ENCODE measurements at places on chromosomes 1 and 21. TPM values are rescaled to one million over a fixed set of nuclear protein-coding genes. Genes with fewer than 3 reads are reported as not detected.

- H3K27ac ChIP-seq, result no peak overlapping the region
- no peaks in the 10 kb centered on the region for H3K36me3 ChIP-seq
- H3K4me1 ChIP-seq, result peaks cover 9% of the 10 kb centered on the region
- no peak overlapping the region for H3K4me3 ChIP-seq
These were observed 306.7 kb downstream of the NPHP4 start for GRCh38 chr1:5685446-5686040.

The GBP1 gene
- total RNA-seq, result 52.3 TPM

- peaks cover 27% of the 10 kb centered on the region for H3K4me1 ChIP-seq
- DNase-seq, result no peak
- H3K27me3 ChIP-seq, result no peaks in the 10 kb centered on the region
- H3K27ac ChIP-seq, result peak overlapping the region; percentile 69
- no peaks in the 10 kb centered on the region for H3K36me3 ChIP-seq
These were observed 158.5 kb upstream of the FGGY start for GRCh38 chr1:59138402-59138801.

GRCh38 chr1:6447016-6447817, 18.8 kb downstream of the TNFRSF25 start:
- H3K27me3 ChIP-seq, result peaks cover 61% of the 10 kb centered on the region
- peaks cover 12% of the 10 kb centered on the region for H3K4me1 ChIP-seq
- H3K4me3 ChIP-seq, result peak overlapping the region; percentile 49
- no peak for DNase-seq
- no peak overlapping the region for H3K27ac ChIP-seq
- H3K36me3 ChIP-seq, result no peaks in the 10 kb centered on the region

The CFAP57 gene
- 0.38 TPM for total RNA-seq

DNA sequence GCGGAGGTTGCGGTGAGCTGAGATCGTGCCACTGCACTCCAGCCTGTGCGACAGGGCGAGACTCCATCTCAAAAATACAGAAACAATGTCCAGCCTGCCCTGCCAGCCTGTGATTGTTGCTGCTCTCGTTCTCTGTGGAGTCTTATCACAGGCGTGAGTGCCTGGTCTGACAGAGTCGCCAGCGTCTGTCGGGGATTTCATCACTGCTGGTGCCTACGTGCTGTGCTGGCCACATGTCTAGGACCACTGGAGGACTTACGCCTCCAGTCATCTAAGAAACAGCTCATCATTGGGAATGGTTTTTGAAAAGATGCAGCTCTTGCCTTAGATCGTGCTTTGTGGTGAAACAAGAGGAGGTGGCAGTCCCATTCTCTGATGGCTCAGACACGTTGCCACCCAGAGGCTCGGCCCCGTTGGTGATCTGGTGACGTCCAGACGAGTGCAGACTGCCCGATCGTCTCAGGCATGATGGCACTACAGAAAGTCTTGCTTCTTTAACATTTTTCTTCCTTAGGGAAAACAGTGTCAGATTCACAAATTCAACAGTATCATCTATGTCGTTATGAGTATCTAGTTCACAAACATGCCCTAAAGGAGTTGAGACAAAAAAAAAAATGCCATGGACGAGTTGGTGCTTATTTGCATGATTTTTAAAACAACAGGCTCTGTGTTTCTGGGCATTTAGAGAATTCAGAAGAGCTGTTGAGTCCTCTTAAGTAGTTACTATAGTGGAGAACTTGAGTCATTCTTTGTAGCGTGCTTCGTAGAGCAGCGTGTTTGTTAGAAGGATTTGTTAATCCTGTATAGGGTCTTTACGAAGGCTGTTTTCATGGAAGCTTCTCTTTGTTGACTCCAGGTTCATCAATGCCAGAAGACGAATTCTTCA, 47.5 kb downstream of the CBS start:
- H3K36me3 ChIP-seq, result peaks cover 26% of the 10 kb centered on the region
- H3K27me3 ChIP-seq, result no peaks in the 10 kb centered on the region
- no peak overlapping the region for H3K4me3 ChIP-seq
- H3K27ac ChIP-seq, result no peak overlapping the region
- DNase-seq, result no peak
- H3K4me1 ChIP-seq, result peaks cover 6% of the 10 kb centered on the region

- peaks cover 5% of the 10 kb centered on the region for H3K4me1 ChIP-seq
- H3K36me3 ChIP-seq, result no peaks in the 10 kb centered on the region
- no peak overlapping the region for H3K27ac ChIP-seq
- no peaks in the 10 kb centered on the region for H3K27me3 ChIP-seq
These were observed 132.5 kb upstream of the CACHD1 start for GRCh38 chr1:64337475-64337874.

The IL12RB2 gene
- 0.34 TPM for total RNA-seq

- DNase-seq, result peak; percentile 14
- H3K4me1 ChIP-seq, result peaks cover 5% of the 10 kb centered on the region
- H3K4me3 ChIP-seq, result no peak overlapping the region
- H3K27ac ChIP-seq, result no peak overlapping the region
These were observed 63.9 kb downstream of the OBSCN start for GRCh38 chr1:228271701-228272251.

DNA sequence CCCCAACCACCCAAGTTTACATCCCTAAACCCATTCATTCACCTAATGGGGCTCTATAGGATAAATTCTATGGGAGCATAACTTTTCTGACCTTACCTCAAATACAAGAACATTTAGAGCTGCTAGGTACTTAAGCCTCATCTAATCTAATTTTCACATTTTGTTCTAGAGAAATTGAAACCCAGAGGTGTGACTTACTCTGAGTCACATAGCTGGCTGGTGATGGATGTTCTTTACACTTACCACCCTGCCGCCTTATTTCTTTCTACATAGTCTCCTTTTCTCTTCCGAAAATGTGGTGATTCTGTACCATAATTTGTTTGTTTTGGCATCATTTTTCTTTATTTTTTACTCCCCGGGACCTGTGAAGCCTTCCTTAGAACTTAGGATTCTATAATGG, 20.3 kb downstream of the TIPRL start:
- DNase-seq, result no peak
- no peak overlapping the region for H3K27ac ChIP-seq
- H3K4me1 ChIP-seq, result peaks cover 3% of the 10 kb centered on the region
- H3K4me3 ChIP-seq, result no peak overlapping the region
- no peaks in the 10 kb centered on the region for H3K27me3 ChIP-seq

DNA sequence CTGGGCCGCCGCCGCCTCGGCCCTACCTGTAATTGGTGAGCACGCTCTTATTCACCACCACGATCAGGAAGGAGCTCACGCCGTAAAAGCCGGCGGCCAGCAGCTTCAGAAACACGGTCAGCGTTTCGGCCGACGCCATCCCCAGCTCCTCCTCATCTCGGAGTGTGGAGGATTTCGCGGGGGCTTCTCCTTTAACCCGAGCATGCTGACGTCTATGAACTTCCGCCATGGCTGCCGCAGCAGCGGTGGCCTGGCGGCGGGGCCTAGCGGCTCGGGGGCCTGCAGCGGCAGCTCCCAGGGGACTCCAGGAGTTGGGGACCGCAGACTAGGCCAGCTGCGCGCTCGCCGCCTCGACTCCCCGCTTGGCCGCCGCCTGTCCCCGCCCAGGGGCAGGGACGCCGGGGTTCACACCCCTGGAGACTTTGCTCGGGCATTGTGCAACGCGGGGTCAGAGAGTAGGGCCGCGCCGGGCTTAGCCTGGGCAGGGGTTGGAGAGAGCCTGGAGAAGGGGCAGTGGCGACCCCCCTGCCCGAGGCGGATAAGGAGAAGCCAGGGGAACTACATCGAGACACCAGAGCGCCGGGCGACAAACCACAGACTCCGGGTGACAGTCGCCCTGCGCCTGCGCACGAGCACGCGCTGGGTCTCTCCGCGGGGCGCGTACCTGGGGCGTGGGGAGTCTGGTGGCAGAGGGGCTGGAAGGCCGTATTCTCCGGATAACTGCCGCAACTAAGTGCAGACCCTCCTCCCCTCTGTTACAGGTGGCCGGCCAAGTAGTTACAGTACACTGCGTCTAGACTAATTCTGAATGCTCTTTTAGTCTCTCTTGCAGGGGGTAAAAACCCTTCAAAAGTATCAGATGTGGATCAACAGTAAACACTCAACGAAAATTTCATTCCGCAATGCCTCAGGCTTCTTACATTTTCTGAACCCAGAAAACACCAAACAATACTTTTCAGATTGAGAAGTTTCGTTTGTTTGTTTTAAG, at the start of gene SLC35D1:
Gene SLC35D1, minus strand, starts transcription at position 364 of the 988 bp plus-strand sequence. Its CDS starts 135 bp downstream, at position 229.
- peak within 1 kb of the TSS; percentile 83 for H3K4me3 ChIP-seq
- peaks cover 7% of the 10 kb centered on the region for H3K36me3 ChIP-seq
- peak within 1 kb of the TSS; percentile 96 for H3K27ac ChIP-seq
- H3K4me1 ChIP-seq, result peaks cover 20% of the 10 kb centered on the region

The NPHS2 gene
- not detected for total RNA-seq

DNA sequence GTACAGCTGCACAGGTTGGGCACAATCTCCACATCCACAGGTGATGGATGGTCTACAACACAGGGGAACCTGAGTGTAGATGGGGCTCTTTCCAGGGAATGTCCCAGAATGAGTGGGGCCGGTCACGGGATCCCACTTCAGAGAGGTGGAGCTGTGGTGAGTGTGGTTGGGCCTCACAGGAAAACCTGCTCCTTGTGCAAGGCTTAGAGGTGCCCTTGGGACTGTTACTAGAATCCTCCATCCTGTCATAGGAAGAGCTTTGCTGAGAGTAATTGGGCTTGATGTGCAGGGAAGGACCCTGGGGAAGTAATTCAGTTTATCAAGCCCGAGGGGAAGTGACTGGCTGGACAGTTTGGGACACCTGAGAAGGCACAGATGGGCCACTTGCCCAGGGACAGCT, 137.9 kb downstream of the ZSCAN20 start:
- H3K4me1 ChIP-seq, result no peaks in the 10 kb centered on the region
- no peak overlapping the region for H3K27ac ChIP-seq
- no peaks in the 10 kb centered on the region for H3K36me3 ChIP-seq
- H3K4me3 ChIP-seq, result no peak overlapping the region
- peaks cover 32% of the 10 kb centered on the region for H3K27me3 ChIP-seq
- no peak for DNase-seq

GRCh38 chr1:54401799-54402198, 4.4 kb downstream of the SSBP3 start:
- H3K36me3 ChIP-seq, result peaks cover 40% of the 10 kb centered on the region
- DNase-seq, result no peak
- H3K27me3 ChIP-seq, result no peaks in the 10 kb centered on the region

DNA sequence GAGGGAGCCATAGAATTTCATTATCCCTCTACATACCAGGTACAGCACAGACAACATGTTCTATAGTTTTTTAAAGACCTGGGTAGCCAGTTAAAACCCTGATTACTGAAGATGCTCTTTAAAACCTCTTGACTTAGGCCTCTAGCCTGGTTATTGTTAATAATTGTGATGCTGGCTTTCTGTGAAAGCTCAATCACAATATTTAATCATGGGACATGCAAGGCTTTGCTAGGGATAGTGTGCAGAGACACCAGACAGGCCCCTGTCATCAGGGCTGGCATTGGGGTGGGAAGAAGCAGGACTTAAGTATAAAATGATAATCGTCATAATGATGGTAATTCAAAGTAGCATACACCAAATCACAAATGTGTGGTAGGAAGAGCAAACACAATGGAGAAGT, 274.4 kb downstream of the PTBP2 start:
- H3K4me3 ChIP-seq, result no peak overlapping the region
- no peaks in the 10 kb centered on the region for H3K27me3 ChIP-seq
- H3K4me1 ChIP-seq, result peaks cover 31% of the 10 kb centered on the region
- H3K27ac ChIP-seq, result no peak overlapping the region

The OR2T11 gene
- total RNA-seq, result not detected

GRCh38 chr1:183000167-183000962, 22.9 kb upstream of the LAMC1 start:
- no peak overlapping the region for H3K4me3 ChIP-seq
- H3K4me1 ChIP-seq, result no peaks in the 10 kb centered on the region
- DNase-seq, result no peak
- H3K27ac ChIP-seq, result no peak overlapping the region

The HMGCL gene
- total RNA-seq, result 27.4 TPM

- H3K36me3 ChIP-seq, result no peaks in the 10 kb centered on the region
- peaks cover 13% of the 10 kb centered on the region for H3K27me3 ChIP-seq
- no peak overlapping the region for H3K27ac ChIP-seq
- no peak for DNase-seq
- no peak overlapping the region for H3K4me3 ChIP-seq
These were observed 23.1 kb downstream of the HSD11B1 start for GRCh38 chr1:209727785-209728184.

DNA sequence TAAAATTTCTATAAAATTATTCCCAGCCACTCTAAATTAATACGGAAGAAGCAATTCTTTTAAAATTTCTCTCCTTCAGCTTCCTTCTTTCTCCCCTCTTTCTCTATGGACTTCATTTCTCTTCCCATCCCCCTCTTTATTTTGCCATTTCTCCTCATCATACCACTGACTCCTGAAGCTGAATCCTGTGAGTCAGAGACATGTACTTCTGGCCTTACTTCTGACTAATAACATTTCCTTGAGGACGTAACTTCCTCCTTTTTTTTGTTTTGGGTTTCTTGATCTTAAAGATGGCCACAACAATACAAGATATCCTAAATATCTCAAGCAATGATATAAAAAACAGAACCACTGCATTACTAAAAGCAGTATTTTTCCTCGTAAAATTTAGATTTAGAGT, 63.6 kb upstream of the DENND1B start:
- DNase-seq, result no peak
- peaks cover 2% of the 10 kb centered on the region for H3K36me3 ChIP-seq
- H3K4me1 ChIP-seq, result peaks cover 12% of the 10 kb centered on the region
- no peaks in the 10 kb centered on the region for H3K27me3 ChIP-seq
- no peak overlapping the region for H3K27ac ChIP-seq

- H3K27me3 ChIP-seq, result no peaks in the 10 kb centered on the region
- no peak overlapping the region for H3K4me3 ChIP-seq
- peaks cover 54% of the 10 kb centered on the region for H3K4me1 ChIP-seq
- peaks cover 44% of the 10 kb centered on the region for H3K36me3 ChIP-seq
- H3K27ac ChIP-seq, result peak overlapping the region; percentile 75
- DNase-seq, result no peak
These were observed 115.5 kb downstream of the DHRS3 start for GRCh38 chr1:12502336-12503109.

DNA sequence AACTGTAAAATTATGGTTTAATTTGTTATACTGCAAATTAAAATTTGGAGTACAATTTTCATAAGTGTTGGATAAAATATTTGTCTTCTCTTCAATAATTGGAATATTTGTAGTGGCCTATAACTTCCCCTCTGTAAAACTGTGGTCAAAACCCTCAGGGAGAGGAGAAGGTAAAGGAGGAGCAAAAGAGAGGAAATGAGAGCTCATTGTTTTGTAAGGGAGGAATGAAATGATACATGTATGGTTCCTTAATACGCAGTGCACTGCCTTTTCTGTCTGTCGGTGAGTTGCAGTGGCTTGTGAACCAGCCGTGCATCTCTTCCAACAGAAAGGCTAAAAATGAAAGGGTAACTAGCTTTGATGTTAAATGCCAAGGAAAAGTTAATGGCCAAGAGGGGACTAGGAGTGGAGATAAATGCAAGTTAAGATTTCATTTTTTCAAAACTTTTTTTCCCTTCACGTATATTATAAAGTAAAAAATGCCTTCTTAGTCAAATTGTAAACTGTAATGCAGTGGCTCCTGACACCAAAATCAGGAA, 26.4 kb downstream of the LRRC8D start:
- H3K4me3 ChIP-seq, result no peak overlapping the region
- no peak for DNase-seq
- H3K27ac ChIP-seq, result no peak overlapping the region
- peaks cover 7% of the 10 kb centered on the region for H3K36me3 ChIP-seq
- no peaks in the 10 kb centered on the region for H3K27me3 ChIP-seq

- H3K27ac ChIP-seq, result no peak overlapping the region
- H3K36me3 ChIP-seq, result peaks cover 18% of the 10 kb centered on the region
- peaks cover 5% of the 10 kb centered on the region for H3K4me1 ChIP-seq
- DNase-seq, result no peak
- H3K27me3 ChIP-seq, result no peaks in the 10 kb centered on the region
- H3K4me3 ChIP-seq, result no peak overlapping the region
These were observed 301 bp upstream of the NUDT17 start for GRCh38 chr1:145845144-145845513.

GRCh38 chr1:27179379-27179778, 24.5 kb upstream of the SLC9A1 start:
- DNase-seq, result no peak
- no peak overlapping the region for H3K4me3 ChIP-seq
- H3K4me1 ChIP-seq, result no peaks in the 10 kb centered on the region
- peaks cover 1% of the 10 kb centered on the region for H3K36me3 ChIP-seq
- no peaks in the 10 kb centered on the region for H3K27me3 ChIP-seq

The WNT9A gene
- 4.5 TPM for total RNA-seq
